IPS DF 6.9 (cell line): ENCODE measurements at places on chromosomes 2 and 18.

- 0 out of 2 replicates have a peak, but pooled peaks cover 1% of the 10 kb centered on the region for H3K27me3 ChIP-seq
- no peak for DNase-seq
- no peaks in the 10 kb centered on the region for H3K36me3 ChIP-seq
- no peak overlapping the region for H3K27ac ChIP-seq
Observed at GRCh38 chr2:191478799-191479679, 198.9 kb upstream of the NABP1 start.

GRCh38 chr2:190303647-190304046 is 16.0 kb downstream of the HIBCH start:
- no peaks in the 10 kb centered on the region for H3K36me3 ChIP-seq
- H3K4me1 ChIP-seq, result no peaks in the 10 kb centered on the region
- no peak overlapping the region for H3K27ac ChIP-seq
- H3K4me3 ChIP-seq, result no peak overlapping the region
- no peaks in the 10 kb centered on the region for H3K27me3 ChIP-seq
- DNase-seq, result no peak

DNA sequence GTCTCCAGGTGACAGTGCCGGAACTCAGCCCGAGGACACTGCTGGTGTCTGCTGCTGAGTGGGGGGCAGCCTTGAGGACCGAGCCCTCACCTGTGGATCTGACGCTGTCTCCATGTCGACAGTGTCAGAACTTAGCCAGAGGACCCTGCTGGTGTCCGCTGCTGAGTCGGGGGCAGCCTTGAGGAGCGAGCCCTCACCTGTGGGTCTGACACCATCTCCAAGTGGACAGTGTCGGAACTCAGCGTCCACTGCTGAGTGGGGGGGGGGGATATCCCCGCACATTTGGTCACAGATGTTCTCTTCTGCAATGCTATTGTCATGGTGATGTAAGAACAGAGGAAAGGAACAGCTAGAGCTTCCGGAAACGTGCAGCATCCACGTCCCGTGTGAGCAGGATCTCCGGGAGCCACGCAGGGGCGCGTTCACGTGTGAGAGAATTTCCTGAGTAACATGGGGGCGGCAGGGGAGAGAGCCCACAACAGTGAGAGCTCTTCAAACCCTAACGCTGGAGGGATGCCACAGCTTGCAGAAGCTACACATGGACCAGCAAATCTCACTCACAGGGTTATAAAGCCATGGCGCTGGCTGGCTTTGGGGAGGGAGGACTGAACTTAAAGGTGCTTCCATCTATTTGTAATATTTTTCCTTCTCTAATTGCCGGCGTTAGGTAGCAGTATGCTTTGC is 250.7 kb upstream of the SALL3 start:
- no peaks in the 10 kb centered on the region for H3K36me3 ChIP-seq
- H3K4me3 ChIP-seq, result no peak overlapping the region
- H3K4me1 ChIP-seq, result no peaks in the 10 kb centered on the region
- no peaks in the 10 kb centered on the region for H3K27me3 ChIP-seq
- H3K27ac ChIP-seq, result no peak overlapping the region

GRCh38 chr18:64410685-64411084 is 261.8 kb upstream of the LINC00305 start:
- H3K4me1 ChIP-seq, result 0 out of 2 replicates have a peak, but pooled peaks cover 2% of the 10 kb centered on the region
- H3K27ac ChIP-seq, result no peak overlapping the region
- H3K4me3 ChIP-seq, result no peak overlapping the region
- DNase-seq, result no peak

- no peak for DNase-seq
- no peaks in the 10 kb centered on the region for H3K4me1 ChIP-seq
Observed at GRCh38 chr2:37506407-37507050, 162.1 kb downstream of the QPCT start.

DNA sequence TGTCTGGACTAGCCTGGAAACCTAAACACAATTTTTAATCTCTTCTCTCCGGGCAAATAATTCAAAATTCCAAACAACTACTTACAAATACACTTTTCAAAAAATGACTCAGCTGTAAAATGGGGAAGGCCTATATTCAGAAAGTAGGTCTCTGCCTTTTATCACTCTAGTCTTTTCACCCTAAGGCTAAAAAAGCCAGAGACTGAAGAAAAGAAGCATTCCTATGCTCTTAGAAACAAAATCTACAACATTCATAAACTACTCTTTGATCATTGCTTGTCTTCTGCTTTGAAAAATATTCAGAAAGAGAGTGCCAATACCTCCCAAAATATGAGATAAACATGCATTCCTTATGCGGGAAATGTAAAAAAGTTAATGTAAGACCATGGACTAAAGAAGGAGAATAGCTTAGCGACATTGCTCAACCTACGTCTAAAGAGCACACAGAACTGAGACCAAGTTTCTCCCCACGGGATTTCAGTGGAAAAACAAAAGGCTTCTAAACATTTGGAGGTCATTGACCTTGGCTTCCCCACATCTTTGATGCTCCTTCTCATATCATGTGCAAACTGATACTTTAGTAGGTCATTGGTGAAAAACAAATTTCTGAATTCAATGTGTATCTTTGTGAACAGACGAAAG is 74.4 kb upstream of the EPB41L3 start:
- no peaks in the 10 kb centered on the region for H3K27me3 ChIP-seq
- DNase-seq, result no peak
- no peaks in the 10 kb centered on the region for H3K36me3 ChIP-seq
- H3K27ac ChIP-seq, result no peak overlapping the region
- no peaks in the 10 kb centered on the region for H3K4me1 ChIP-seq
- H3K4me3 ChIP-seq, result no peak overlapping the region

GRCh38 chr18:55407191-55407590 is 180.8 kb downstream of the TCF4 start:
- H3K36me3 ChIP-seq, result no peaks in the 10 kb centered on the region
- no peaks in the 10 kb centered on the region for H3K27me3 ChIP-seq
- no peak for DNase-seq

DNA sequence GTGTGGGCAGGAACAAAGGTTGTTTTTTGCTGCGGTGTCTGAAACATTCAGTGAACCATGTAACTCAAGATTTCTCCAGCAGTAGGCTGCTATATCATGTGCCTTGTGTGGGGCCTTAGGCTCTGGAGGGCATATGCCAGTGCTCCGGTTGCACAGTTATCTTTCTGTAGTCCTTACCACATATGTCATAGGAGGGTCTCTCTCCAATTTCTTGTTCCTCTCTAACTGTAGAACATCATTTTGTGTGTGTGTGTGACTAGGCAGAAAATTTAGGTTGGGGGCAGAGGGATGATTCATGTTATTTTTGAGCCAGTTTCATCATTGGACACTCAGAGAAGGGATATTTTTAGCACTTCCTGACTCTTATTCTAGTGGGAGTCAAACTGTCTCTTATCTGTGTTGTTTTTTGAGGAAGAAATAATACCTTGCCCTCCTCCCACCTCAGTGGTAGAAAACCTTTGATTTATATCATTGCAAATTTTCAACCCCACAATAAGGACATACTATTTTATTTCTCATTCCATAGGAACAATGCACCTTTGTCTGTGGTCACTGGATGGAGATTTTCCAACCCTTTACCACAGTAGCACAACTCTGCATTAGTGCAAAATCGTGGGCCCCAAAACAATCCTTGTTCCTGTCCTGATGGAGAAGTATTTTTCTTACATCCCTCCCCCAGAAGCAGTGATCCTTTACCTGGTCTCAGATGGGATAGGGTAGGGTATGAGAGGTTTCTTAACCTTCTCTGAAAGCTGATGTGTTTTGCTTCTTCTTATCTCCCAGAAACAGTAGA is 113.9 kb downstream of the CCDC74A start:
- H3K36me3 ChIP-seq, result no peaks in the 10 kb centered on the region
- H3K27ac ChIP-seq, result no peak overlapping the region
- no peak overlapping the region for H3K4me3 ChIP-seq

DNA sequence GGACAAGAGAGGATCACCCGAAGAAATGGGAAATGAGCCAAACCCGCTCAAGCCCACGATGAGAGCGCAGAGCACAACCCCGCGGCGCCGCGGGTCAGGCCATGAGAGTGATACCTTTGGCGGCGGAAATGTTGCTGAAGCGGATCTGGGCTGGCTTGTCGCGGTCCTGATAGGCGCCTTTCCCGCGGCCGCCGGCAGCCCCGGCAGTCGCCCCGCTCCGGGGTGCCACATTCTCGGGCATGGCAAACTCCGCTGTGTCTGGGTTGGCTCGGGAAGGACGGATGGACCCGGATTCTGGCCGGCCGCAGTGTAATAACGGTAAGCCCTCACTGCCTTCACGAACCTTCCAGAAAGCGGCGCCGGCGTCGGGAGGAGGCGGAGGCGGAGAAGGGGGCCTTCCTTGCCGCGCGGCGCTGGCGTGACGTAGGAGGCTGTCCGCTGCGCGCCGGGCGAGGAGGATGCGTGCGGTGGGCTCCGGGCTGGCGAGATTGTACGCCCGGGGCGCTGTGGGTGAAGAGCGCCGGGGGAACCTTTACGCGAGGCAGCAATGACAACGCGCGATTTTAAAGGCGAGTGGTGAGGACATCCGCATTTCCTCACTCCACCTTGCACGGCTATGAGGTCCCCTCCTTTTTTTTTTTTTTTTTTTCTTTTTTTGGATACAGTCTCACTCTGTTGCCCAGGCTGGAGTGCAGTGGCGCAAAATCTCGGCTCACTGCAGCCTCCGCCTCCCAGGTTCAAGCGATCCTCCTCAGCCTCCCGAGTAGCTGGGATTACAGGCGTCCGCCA is at the start of gene CCT4:
TSS of gene CCT4 (minus strand) at position 390 of the 789 bp plus-strand sequence. CDS start at position 241, 149 bp downstream.
- peak within 1 kb of the TSS; percentile 92 for H3K4me3 ChIP-seq
- DNase-seq, result peak; percentile 50
- H3K36me3 ChIP-seq, result peaks cover 5% of the 10 kb centered on the region
- no peaks in the 10 kb centered on the region for H3K27me3 ChIP-seq

DNA sequence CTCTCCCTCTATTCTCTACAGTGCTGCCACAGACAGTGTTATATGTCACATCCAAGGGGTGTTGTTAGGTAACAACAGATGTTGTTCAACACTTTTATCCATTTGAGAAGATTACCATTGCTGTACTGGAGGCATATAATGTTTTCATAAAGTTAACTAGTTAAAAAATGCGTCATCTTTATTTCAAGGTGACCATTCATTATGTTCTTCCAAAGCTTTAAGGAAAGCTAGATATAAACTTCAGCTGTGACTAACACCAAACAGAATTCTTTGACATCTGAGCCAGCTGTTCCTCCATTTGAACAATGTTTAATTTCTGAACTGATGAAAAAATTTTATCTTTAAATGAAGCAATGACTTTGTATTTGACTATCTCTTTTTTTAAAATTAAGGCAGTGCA is 1099.6 kb upstream of the TMEFF2 start:
- no peaks in the 10 kb centered on the region for H3K36me3 ChIP-seq
- H3K27ac ChIP-seq, result no peak overlapping the region
- no peak overlapping the region for H3K4me3 ChIP-seq
- no peak for DNase-seq

DNA sequence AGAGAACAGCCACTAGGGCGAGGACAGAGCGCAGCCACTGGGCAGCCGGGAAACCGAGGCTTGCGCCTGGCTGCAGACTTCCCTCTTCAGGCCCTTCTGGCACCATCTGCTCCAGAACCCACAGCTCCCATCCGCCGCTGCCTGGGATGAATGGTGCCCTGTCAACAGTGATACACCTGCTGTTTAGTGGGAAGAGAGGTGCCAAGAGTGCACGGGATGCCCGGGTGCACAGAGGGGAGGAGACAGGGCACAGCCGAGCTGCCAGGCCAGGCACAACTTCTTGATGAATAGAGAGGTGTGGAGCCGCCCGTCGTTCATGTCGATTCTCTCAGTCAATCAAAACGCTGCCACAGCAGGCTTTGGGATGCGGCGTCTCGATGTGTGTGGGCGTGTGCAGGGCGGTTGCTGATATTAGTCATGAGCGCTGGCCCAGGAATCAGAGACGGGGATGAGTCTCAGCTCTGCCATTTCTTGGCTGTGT is 39.5 kb downstream of the RRM2 start:
- no peak overlapping the region for H3K27ac ChIP-seq
- no peaks in the 10 kb centered on the region for H3K36me3 ChIP-seq
- H3K4me1 ChIP-seq, result no peaks in the 10 kb centered on the region
- DNase-seq, result no peak
- H3K4me3 ChIP-seq, result no peak overlapping the region
- H3K27me3 ChIP-seq, result no peaks in the 10 kb centered on the region

DNA sequence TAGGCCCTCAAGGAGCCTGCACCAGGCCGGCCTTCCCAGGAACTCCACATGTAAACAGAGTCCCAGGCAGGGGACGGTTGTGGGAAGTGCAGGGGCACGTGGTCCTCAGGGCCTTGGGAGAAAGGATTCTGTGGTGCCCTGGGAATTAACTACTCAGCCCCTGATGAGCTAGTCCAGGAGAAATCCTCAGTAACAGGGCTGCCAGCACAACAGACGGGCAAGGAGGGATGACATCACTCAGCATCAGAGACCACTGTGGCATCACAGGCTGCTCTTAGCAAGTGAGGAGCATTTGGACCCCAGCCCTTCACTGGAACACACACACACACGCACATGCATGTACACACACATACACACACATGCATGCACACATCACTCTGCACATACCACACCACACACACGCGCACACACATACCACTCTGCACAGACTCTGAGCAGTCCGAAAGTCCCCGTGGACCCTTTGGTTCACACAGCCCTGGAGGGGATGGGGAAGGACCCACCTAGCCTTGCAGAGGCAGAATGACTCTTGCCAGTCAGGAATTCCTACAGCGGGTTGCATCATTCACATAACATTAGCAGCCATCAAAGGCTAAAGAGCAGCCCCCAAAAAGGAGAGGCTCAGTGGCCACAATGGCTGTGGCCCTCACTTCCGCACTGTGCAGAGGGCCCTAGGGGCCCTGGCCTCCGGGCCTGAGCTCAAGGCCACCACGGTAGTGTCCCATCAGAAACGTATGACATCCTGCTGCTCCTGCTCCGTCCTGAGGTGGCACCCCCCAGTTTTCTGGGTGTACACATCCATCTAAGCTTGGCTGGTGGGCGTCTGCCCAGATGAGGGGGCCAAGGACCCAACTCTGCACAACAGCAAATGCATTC is 1.9 kb upstream of the NMUR1 start:
- H3K36me3 ChIP-seq, result no peaks in the 10 kb centered on the region
- no peak overlapping the region for H3K4me3 ChIP-seq
- H3K4me1 ChIP-seq, result peaks cover 2% of the 10 kb centered on the region; the same call in 1 of the 2 replicates
- peaks cover 3% of the 10 kb centered on the region; the same call in 1 of the 2 replicates for H3K27me3 ChIP-seq

- no peak overlapping the region for H3K4me3 ChIP-seq
- H3K27me3 ChIP-seq, result no peaks in the 10 kb centered on the region
- no peak overlapping the region for H3K27ac ChIP-seq
- no peaks in the 10 kb centered on the region for H3K36me3 ChIP-seq
- DNase-seq, result no peak
Observed at GRCh38 chr2:114543236-114543766, 100.9 kb downstream of the DPP10 start.

- H3K4me1 ChIP-seq, result peaks cover 2% of the 10 kb centered on the region; the same call in 1 of the 2 replicates
- DNase-seq, result no peak
- H3K36me3 ChIP-seq, result no peaks in the 10 kb centered on the region
- no peak overlapping the region for H3K27ac ChIP-seq
- H3K27me3 ChIP-seq, result no peaks in the 10 kb centered on the region
Observed at GRCh38 chr2:112157472-112157871, 19.3 kb downstream of the FBLN7 start.

- no peak overlapping the region for H3K4me3 ChIP-seq
- no peak for DNase-seq
- H3K36me3 ChIP-seq, result no peaks in the 10 kb centered on the region
- no peaks in the 10 kb centered on the region for H3K27me3 ChIP-seq
Observed at GRCh38 chr2:41716497-41716896, 331.3 kb upstream of the PKDCC start.
